ENCODE measurements at places on chromosomes 5 and 9.

GRCh38 chr5:143428155-143428554, 24.7 kb upstream of the NR3C1 start:
- DNase-seq: no peak

DNA sequence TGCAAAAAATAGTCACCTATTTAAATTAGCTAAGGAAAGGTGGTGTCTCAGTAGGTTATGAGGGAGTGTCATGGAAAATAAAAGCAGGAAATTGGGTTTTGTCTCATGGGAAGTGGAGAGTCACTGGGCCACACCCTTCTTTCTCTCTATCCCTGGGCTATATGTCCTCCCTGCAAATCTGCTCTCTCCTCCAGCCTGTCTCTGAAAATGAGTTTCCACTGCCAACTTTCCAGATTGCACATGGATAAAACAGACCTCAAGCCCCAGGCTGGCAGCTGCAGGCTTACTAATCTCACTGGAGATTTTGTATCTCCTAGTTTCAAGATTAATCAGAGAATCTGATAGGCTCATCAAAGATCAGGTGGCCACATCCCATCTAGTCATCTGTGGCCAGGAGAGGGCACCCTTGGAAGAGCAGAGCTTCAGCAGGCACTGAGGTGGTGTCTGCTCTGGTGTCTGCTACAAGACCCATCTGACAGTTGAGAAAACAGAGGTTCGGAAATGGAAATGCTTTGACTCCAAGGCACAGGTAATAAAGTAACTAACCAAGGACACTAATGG, 178.9 kb downstream of the MSX2 start:
- DNase-seq: no peak

- DNase-seq: no peak
These were observed 389.1 kb downstream of the GADD45G start for GRCh38 chr9:89993678-89994630.

DNA sequence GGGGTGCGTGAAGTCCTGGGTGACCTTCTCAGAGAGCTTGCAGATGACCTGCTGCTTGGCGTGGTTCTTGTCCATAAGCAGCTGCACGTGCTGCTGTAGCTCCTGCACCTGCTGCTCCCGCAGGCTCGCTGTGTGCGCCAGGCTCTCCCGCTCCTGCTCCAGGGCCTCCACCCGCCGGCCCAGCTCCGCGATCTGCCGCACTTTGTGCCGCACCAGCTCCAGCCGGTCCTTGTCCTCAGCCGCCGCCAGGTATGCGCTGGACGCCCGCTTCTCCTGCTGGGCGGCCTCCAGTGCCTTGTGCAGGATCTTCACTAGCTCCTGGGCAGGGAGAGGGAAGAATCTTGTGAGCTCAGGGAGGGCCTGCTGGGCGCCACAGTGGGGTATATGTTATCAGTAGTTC, 28.5 kb upstream of the CORO2A start:
- no peak for DNase-seq

- DNase-seq: no peak
These were observed 76.6 kb downstream of the PTPDC1 start for GRCh38 chr9:94160594-94161501.

DNA sequence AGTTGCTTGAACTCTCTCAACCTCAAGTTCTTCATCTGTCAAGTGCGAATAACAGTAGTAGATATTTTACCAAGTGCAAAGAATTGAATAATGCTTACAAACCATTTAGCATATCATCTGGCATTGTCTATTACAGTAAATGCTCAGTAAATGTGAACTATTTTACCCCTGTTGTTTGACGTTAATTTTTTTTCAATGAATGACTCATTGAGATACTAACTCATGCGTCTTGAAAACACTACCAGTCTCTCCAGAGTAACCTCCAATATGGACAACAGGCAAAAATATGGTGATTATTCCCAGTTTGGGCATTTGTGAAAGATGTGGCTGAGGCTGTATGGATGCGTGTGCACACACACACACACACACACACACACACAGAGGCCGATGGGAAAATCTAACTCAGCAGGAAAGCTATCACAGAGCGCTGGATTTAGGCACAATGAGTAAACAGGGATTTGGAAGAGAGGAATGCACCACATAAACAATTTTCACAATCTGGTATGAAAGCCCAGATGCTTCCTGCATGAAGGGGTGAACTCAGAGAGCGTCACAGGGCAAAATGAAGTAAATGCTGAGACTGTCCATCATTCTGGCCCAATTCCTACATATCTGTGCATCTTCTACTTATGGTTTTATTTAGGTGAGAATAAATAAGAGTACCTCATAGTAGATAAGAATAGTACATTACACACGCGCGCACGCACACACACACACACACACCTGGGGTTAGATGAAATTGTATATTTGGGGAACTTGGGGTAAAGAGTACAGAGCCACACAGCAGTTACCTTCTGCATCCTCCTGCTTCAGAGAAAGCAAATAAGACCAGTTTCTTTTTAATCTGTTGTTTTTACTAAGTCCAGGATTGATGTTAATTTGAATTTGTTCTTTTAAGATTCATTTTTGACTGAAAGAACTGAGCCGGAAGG, 128.7 kb downstream of the PALM2AKAP2 start:
- DNase-seq: no peak

GRCh38 chr5:22728610-22729009, 124.5 kb downstream of the CDH12 start:
- DNase-seq: no peak

DNA sequence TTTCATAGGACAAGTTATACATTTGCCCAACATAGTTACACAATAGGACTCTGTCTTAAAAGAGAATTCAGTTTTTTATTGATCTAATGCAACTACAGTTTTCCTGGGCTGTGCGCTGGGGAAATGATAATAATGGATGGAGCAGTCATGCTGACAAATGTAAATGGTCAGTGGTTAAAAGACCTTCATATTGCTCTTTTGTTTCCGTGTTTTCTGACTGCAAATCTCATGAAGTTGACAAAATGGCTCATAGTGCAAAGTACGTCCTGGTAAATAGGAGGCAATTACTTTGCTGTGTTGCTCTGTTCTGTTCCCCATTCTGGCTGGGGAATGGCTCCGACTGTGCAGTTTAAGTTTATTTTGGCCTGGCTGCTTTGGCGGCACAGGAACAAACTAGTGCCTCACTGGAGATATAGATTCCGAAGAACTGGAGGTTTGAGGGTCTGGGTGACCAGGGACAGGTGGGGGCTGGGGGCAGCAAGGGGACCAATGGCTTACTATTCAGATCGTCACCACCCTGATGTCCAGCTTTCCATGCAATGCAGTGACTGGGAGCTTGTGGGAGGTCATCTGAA, 54.3 kb downstream of the PTTG1 start:
- no peak for DNase-seq

GRCh38 chr5:108174286-108174685, 207.6 kb downstream of the FBXL17 start:
- DNase-seq: no peak

GRCh38 chr9:107883496-107884124, 394.0 kb upstream of the KLF4 start:
- DNase-seq: no peak

DNA sequence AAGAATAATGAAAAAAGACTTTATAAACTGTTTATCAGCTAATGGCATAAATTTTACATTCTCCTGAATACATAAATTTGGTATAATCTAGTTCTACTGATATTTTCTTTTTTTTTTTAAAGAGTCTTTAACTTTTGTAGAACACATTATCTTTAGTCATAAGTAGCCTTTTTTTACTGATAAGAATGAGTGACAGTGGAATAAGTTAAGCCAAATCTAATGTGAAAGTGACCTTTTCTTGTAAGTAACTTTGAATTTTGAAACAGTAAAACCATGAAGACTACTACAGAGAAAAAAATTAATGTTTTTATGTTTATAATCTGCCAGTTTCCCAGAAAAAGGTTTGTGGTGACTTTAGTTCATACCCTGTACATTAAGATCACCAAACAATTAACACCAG, 13.7 kb downstream of the CEP78 start:
- DNase-seq: no peak

- DNase-seq: no peak
These were observed 147.6 kb downstream of the COL23A1 start for GRCh38 chr5:178442405-178443257.

GRCh38 chr9:78932849-78933627, 636.1 kb downstream of the PSAT1 start:
- no peak for DNase-seq

GRCh38 chr9:88533951-88534455, 975 bp upstream of the NXNL2 start:
- DNase-seq: no peak

DNA sequence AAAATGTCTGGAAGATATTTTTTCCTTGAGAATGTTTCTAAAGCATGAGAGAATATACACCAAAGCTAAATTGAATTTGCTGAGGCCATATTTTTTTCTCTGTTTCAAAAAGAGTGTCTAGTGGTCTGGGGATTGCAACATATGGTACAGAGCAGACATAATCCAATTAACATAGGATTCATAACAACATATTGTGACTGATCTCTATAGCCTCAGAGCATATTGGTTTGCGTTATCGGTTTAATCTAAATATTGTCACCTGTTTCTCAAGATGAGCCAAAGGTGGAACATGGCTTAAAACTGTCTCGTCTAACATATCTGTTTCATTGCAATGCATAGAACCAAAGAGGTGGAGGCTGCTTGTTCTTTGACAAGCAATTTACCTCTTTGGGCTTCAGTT, 3.9 kb downstream of the PPP3R2 start:
- DNase-seq: no peak

DNA sequence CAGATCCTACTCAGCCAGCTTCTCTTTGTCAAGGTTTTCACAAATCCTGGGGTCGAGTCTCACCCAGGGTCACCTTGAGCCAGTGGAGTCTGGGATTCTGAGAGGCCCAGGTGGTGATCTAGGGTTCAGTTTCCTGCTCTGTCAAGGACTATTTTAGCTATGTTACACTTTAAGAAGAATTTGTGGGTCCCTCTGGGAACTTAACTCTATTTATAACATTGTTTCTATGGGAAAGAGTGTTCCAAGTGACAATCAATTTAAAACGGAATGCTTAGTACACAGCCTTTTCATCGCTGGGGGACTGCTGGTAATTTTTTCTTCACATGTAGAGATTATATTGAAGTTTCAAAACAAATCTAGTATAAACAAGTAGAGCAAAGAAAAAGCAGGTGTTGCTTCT, 26.9 kb upstream of the TMEM252 start:
- DNase-seq: no peak

DNA sequence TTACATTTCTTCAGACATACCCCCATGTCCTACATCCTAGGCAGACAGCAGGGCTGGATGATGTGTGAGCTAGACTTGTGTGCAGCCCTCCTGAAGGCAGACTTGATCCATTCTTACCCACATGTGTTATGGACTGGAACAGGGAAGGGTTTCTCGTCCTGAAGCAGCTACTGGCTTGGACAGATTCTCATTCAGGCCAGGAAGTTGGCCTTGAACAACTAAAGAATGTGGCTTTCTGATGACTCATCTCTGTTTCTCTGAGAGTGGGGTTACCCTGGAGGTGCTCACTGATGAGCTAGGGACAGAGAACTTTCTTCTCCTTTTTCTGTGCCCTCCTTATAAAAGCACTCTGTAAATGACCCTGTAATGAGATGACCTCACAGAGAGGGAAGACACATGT, 246.5 kb downstream of the PCSK5 start:
- no peak for DNase-seq

DNA sequence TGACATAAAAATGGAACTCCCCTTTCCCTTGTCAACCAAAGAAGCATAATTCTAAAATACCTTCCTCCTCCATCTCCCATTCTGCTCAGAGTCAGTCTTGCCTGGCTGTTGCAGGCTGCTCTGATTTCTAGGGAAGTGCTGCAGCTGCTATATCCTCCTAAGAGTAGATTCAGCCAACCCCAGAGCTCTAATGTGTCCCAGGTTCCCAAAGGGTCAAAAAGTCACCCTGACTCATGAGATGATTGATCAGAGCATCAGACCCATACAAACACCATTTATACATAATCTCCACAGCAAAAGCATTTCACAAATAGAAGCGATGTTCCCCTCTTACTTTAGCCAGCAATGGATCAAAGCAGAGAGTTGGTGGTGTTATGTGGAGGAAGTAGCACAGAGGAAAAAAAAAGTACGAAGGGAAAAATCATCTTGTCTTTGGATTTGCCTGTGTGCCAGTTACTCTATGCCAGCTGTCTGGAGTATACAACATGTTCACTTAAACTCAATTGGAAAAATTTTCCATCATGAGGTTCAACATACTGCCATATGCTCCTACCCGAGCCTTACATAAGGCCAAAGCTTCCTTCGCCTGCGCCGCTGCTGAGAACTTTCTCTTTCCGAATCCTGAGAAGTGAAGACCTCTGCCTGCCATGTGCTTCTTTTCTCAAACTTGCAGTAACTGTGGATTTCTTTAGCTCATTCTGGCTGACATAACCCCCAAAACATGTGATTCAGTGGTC, 258.0 kb downstream of the TLE4 start:
- no peak for DNase-seq

DNA sequence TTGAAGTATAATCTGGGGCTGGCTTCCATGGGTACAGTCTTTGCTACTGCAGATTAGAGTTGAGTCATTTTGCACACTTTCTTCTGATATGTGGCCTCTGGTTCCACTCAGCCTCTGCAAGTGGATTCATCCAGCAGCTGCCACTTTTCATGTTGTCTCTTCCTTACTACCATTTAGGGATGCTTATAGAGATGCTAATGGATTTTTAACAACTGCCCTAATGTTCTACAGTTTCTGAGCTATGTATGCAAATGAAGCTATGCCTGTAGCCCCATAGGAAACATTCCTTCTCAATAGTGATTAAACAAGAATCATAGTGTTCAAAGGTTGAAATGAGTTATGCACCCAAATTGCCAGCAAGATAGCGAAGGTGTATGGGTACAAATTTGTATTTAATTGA, 456.0 kb upstream of the ITGA1 start:
- no peak for DNase-seq

GRCh38 chr5:19018822-19019221, 969.2 kb downstream of the CDH18 start:
- DNase-seq: no peak

GRCh38 chr9:27247756-27248155, 49.2 kb downstream of the EQTN start:
- DNase-seq: no peak

GRCh38 chr5:127997201-127997704, 86.3 kb upstream of the SLC12A2 start:
- DNase-seq: no peak

DNA sequence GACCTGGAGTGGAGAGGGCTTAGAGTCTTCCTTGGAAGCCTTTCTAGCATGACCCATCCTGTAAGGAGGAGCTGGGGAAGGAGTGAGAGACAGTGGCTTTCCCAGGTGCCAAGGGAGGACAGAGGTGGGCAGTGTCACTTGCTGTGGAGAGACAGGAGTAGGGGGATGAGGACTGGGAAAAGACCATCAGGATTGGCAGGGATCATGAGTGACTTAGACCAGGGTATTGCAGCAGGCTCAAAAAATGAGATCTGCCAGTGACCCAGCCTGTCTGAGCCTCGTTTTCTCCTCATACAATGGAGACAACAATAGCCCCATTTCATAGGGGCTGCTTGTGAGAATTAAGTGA, 2.4 kb downstream of the TMOD1 start:
- DNase-seq: no peak

- no peak for DNase-seq
These were observed 4.2 kb downstream of the SEMA4D start for GRCh38 chr9:89493671-89494070.

GRCh38 chr5:68382640-68383039, 167.1 kb downstream of the PIK3R1 start:
- no peak for DNase-seq

- peak; percentile 87 for DNase-seq
These were observed 72.6 kb downstream of the PIK3R1 start for GRCh38 chr5:68287976-68288706.

- no peak for DNase-seq
These were observed 30.0 kb upstream of the GPR21 start for GRCh38 chr9:123003466-123003865.

GRCh38 chr5:176680226-176680563, 32.9 kb downstream of the TSPAN17 start:
- DNase-seq: no peak
